SK-N-SH (cell line): ENCODE measurements at places on chromosomes 16 and 17. TPM values are rescaled to one million over a fixed set of nuclear protein-coding genes. Genes with fewer than 3 reads are reported as not detected.

CES1 gene
- not detected in 2 replicates for polyA plus RNA-seq

TPSG1 gene
- polyA plus RNA-seq, result not detected in 2 replicates

KRT12 gene
- polyA plus RNA-seq, result not detected in 2 replicates

NLE1 gene
- 22.1 and 25.3 TPM in 2 replicates for polyA plus RNA-seq

C16orf96 gene
- polyA plus RNA-seq, result 0.05 TPM in 2 replicates

KRTAP9-2 gene
- not detected in 2 replicates for polyA plus RNA-seq

CACNG5 gene
- 0.10 and 0.23 TPM in 2 replicates for polyA plus RNA-seq

MT3 gene
- 0.43 TPM in 1 of 2 replicates, not detected in the other for polyA plus RNA-seq

HEATR3 gene
- polyA plus RNA-seq, result 10.1 and 12.9 TPM in 2 replicates

CLDN7 gene
- 2.9 and 5.0 TPM in 2 replicates for polyA plus RNA-seq

DNA sequence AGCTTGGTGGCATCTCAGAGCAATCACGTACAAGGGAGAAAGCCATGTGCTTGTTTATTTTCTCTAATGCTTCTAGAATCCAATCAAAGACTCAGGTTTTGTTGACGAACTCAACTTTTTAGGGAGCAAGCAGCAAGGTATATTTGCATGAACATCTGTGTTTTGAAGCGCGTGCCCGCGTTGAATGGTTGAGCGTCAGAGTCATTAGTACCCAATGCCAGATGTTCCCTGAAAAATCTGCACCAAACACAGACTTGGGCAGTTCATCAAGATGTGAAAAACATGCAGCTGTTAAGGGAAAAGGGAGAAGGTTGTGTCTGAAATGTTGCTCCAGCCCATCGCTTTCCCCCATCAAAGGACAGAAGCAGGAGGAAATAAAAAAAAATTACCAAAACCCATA lies 170.4 kb downstream of the SNX29 start:
- no peak for DNase-seq

GRCh38 chr17:63925615-63926014 lies 6.5 kb downstream of the CD79B start:
- peak; percentile 25 for DNase-seq

DNA sequence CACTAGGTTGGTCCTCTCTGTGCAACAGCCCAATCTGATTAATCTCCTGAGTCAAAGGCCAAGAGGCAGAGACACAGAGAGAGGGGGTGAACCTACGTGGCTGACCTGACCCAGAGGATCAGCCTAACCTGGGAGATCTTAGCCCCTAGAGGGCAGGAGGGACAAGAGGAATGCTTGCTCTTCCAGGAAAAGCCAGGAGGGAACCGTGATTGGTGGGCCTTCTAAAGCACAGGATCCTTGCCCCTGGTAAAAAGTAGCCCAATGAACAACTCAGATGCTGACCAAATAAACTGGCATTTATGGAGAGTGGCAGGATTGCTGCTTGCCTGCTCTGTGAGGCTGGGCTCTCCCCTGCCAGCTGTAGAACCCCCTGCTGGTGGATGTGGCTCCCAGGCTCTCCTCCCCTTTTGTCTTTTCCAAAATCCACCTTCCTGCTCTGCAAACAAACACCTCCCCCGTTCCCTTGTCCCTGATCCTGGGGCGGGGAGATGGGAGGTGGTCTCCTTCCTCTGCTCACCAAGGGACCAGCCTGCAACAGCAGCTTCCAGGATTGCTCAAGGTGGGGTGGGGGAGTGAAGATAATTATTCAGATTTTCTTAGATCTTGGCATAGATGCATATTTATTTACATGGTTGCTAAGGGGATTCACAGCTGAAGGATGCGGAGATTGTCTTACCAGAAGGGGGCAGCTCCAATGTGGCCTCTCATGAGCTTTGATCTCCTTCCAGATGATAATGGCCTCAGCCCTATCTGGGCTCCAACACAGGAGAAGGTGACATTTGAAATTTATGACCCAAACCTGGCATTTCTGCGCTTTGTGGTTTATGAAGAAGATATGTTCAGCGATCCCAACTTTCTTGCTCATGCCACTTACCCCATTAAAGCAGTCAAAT lies 71.9 kb downstream of the SDR42E1 start:
- DNase-seq, result no peak

DNA sequence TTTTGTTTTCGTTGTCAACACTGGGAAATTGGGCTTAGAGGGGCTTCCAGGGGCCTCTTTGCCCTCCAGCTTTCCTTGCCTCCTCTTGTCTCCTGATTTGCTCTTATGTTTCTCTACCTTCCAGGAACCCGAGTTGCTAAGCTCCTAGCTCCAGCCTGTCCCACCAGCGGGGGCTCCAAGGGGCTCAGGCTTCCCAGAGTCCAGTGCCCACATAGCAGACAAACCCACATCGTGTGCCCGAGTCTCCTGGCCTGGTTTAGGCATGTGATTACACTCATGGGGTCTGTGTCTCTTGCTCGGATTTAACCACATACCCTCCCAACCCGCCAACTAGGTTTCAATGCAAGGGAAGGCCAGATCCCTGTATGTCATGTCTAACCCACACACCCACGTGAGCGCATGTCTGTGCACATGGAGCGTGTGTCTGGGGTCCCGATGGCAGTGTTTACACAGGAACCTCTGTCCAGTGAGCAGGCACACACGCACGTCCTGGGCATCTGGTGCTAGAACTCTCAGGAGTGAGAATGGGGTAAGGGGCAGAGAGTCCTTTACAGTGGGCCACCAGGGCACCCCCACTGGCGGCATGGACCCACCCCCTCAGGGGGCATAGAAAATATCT lies 76.1 kb upstream of the MED9 start:
- DNase-seq, result no peak

GRCh38 chr17:72462407-72462806 lies 341.6 kb downstream of the SOX9 start:
- DNase-seq, result no peak

- no peak for DNase-seq
These were observed 429.8 kb downstream of the TOX3 start for GRCh38 chr16:52117171-52117570.

GRCh38 chr17:68292689-68293040 lies 1.4 kb downstream of the ARSG start:
- no peak for DNase-seq

DNA sequence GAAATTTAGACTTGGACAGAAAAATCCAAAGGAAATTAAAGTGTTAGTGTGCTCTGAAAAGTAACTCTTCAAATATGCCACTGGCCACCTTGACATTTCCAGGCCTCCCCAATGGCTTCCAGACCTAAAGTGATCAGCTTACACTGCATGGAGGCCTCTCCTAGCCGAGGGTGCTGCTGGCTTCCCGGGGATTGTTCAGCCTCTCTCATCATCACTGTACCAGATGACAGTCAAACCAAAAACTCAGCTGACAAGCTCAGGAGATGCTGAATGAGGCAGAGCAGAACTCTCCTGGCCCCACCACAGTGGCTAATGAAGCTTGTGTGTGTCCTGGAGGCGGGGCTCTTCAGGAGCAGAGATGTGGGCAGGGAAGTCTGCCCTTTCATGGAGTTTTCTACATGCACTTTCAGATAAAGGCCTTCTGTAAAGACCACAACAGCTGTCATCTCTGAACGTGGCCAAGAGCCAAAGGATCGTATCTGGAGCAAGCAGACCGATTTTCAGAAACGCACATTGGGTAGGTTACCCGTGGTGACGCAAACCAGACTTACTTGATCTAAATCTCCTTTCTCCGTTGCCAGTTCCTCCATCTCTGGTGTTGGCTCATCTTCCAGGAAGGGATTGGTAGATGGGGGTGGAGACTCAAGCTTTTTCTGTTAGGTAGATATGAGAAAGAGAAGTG lies 113.3 kb downstream of the VPS53 start:
- peak; percentile 79 for DNase-seq

DNA sequence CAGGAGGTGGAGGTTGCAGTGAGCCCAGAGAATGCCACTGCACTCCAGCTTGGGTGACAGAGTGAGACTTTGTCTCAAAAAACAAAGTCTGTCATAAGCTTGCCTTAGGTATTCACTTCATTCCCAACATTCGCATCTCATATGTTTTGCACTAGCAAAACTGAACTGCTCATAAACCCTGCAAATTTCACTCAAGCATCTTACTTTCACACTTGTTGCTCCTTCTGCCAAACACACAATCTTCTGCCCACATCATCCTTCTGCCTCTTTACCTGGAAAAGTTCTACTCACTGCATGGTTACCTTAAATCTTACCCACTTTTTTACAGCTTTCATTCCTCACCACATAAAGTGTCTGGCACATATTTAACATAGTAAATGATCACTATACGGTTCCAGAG lies 152.5 kb downstream of the USP22 start:
- DNase-seq, result no peak

GRCh38 chr16:11051879-11052808 lies 107.8 kb downstream of the CLEC16A start:
- no peak for DNase-seq

DNA sequence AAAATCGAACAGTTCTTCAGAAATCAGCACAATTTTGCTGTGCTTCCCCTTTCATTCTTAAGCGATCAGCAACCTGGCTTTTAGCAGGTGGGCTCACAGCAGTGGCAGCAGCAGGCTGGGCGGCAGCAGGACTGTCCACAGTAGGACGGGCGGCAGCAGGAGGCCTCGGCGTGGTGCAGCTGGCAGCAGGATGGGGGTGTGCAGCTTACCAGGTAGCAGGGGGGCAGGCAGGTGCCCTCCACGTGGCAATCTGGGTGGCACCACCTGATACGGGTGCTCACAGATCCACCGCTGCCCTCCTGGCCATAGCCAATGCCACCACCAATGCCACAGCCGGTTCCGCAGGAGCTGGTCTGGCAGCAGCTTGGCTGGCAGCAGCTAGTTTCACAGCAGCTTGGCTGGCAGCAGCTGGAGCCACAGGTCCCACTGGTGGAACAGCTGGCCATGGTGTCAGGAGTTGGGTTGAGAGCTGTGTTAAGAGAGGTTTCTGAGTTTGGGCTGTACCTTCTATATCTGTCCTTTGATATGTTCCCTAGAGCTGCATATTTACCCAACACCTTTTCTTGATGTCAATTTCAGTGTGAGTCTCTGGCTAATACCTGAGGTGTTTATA lies at the start of gene KRTAP1-4:
Gene KRTAP1-4 (minus strand): TSS at position 563 of the 613 bp plus-strand sequence. CDS start 117 bp downstream, at position 446.
- DNase-seq, result no peak

DNA sequence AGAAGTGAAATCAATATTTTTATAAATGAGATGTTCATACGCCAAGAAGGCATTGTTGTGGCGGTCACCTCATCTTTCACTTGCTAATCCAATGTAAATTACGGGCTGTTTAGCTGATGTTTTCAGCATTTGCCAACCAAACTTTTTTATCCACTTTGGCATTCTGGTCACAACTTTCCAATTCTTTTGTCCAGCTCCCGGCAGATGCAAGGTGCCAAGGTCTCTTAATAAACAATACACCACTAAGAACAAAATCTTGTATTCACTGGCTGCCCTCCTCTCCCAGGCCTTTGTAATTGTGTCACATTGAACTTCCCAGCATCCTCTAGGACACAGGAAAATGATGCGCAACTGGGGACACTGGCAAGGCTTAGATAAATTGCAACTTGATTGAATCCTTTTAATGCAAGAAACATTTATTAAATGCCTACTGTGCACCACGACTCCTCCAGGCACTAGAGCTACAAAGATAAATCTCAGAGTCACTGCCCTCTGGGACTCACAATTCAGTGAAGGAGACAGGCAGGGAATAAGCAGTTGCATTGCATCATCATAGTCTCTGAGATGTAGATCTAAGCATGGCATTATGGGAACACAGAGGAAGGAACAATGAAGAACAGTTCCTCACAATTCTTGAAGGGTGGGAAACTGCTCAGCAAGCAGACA lies 165.4 kb upstream of the C16orf82 start:
- no peak for DNase-seq

DNA sequence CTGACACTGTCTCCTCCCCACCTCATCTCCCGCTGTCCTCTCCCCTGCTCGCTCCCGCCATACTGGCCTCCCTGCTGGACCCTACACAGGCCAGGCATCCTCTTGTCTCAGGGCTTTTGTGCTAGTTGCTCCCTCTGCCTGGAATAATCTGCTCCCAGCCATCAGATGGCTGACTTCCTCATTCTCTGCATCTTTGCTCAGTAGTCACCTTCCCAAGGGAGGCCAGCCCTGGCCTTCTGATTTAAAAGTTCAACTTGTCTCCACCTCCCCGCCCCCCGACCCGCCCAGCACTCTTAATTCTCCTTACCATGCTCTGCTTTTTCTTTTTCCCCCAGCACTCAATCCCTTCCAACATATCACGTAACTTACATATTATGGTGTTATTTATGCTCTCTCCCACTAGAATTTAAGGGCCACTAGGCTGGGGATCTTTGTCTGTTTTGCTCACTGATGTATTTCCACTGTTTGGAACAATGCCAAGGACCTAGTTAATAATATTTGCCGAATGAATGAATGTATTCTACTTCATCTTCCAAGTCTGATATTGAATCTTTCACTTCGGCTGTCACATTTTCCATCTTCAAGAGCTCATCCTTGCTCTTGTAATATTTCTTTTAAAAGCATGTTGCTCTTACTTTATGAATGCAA lies 178.3 kb downstream of the CDK5R1 start:
- DNase-seq, result no peak

DNA sequence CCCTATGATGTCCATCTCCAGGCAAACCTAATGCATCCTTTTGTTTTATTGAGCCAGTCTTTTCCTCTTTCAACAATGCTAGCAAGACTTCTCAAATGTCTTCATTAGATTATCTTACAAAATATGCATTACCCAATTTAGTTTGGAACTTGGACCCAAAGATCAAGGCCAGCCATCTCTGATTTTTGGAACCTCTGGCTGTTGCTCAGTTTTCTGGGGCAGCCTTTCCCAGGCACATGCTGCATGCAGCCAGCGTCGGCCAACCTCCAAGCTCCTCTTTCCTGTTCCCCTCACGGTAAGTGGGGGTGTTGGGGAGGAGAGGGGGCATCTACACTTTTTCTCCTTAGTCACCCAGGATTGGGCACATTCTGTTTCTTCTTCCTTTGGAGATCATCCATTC lies 189.3 kb downstream of the PRKCA start:
- DNase-seq, result no peak

GRCh38 chr17:74920642-74921025 lies 2.4 kb downstream of the USH1G start:
- no peak for DNase-seq

GRCh38 chr17:64281962-64282752 lies 19.1 kb upstream of the TEX2 start:
- DNase-seq, result peak; percentile 80

- DNase-seq, result no peak
These were observed 111.1 kb upstream of the HAS3 start for GRCh38 chr16:68994324-68994723.

DNA sequence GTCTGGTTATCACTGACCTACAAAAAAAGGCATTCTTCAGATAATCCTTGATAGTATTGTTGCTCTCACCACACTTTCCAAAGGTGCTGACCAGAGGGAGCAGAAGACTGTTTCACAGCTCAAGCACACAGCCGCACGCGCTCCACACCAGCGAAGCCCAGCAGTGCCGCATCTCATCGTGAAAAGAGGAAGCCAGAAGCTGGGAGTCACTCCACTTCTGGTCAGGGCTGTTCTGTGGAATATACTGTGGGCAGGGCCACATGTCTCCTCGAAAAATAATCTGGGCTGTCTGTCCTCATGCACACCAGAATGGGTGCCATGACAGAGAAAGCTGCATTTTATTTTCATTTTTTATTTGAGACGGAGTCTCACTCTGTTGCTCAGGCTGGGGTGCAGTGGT lies 7.3 kb upstream of the PRSS36 start:
- DNase-seq, result no peak

- no peak for DNase-seq
These were observed 19.5 kb downstream of the COTL1 start for GRCh38 chr16:84598360-84598759.

GRCh38 chr17:34434052-34434451 lies 71.0 kb upstream of the CCL1 start:
- DNase-seq, result no peak
